Omental fat pad (tissue), 4 donors: ENCODE measurements at places on chromosomes 2 and 18.

GRCh38 chr2:103346780-103347179 lies 584.9 kb downstream of the TMEM182 start:
- no peak for DNase-seq

DNA sequence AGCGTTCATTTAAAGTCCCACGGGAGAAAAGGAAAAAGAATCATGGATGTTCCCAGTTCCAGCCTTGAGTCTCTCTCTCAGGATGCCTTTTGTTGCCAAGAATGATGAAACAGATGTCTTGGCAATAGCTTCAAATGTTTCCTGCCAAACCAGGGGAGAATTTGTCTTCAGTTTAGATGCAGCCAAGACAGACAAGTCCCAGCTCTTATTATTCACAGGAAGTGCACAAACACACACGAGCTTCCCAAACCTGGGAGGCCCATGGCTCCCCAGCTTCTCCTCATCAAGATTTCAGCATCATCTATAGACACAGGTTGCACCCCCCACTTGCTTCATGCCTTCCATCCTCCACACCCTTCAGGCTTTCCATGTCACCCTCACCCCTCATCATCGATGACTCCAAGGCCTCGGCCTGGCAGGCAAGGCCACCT lies 45.9 kb downstream of the HS1BP3 start:
- no peak for DNase-seq

- DNase-seq: peak; percentile 26
These were observed 384.5 kb downstream of the MTX2 start for GRCh38 chr2:176653479-176654443.

DNA sequence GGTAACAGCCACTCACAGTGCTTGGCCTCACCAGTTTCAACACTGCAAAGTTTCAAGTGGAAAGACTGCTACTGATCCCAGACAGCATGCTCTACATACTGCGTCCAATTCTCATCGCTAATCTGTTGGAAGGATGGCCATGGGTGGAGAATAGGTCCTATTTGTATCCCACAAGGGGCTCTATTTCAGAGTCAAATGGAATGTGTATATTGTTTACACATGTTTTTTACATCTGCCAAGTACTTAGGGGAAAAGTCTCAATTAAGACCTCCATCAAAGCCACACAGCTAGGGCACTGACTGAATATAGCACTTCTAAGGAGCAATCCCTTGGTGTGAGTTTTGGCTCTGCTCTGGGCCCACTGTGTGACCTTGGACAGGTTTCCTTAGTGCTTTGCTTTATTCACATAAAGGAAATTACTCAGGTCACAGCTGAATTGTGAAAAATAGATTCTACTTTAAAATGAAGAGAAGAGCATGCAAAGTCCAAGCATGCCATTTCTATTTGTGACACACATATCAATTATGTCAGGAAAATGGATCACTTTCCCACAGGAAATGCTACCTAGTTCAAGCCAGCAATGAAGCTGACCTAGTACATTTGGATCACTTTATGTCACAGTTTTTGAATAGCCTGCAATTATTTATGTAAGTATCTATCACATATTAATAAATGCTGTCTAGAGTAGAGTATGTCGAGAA lies 112.9 kb upstream of the STK17B start:
- no peak for DNase-seq

- no peak for DNase-seq
These were observed 115.9 kb upstream of the TWIST2 start for GRCh38 chr2:238731961-238732360.

DNA sequence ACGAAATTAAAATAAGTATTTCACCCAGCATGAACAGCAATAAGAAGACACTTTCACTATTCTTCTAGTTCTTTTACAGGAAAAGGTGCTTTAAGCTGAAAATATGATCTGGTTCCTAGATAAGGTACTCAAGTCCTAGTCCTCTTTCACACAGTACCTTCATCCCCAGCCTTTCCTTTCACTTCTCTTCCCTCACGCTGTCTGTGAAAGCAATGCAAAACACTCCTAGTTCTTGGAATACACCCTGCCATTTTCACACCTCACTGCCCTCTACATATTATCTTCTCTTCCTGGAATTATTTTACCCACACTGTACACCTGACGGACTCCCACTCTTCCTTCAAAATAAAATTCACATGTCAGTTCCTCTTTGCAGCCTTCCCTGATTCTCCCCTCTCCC lies 82.9 kb downstream of the DNAH7 start:
- no peak for DNase-seq

- no peak for DNase-seq
These were observed 85.3 kb downstream of the ACVR1 start for GRCh38 chr2:157790780-157791179.

- no peak for DNase-seq
These were observed 133.6 kb upstream of the ERBB4 start for GRCh38 chr2:212672186-212672585.

DNA sequence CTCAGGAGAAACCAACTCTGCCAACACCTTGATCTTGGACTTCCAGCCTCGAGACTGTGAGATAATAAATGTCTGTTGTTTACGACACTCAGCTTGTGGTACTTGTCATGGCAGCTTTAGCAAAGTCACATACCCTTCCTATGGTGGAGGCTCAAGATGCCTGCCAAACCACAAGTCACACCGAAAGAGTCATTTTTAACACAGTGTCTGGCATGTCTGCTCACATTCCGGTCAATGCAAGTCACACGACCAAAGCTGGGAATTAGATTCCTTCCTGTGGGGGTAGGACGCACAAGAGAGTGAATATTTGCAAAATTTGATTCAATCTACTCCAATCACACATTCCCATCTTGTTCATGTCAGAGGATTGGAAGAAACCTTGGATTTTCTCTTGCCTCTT lies 24.6 kb downstream of the KCNE4 start:
- no peak for DNase-seq

GRCh38 chr2:151922845-151923666 lies 94.8 kb upstream of the ARL5A start:
- DNase-seq: peak; percentile 47

- no peak for DNase-seq
These were observed 11.7 kb downstream of the ANO7 start for GRCh38 chr2:241199897-241200821.

DNA sequence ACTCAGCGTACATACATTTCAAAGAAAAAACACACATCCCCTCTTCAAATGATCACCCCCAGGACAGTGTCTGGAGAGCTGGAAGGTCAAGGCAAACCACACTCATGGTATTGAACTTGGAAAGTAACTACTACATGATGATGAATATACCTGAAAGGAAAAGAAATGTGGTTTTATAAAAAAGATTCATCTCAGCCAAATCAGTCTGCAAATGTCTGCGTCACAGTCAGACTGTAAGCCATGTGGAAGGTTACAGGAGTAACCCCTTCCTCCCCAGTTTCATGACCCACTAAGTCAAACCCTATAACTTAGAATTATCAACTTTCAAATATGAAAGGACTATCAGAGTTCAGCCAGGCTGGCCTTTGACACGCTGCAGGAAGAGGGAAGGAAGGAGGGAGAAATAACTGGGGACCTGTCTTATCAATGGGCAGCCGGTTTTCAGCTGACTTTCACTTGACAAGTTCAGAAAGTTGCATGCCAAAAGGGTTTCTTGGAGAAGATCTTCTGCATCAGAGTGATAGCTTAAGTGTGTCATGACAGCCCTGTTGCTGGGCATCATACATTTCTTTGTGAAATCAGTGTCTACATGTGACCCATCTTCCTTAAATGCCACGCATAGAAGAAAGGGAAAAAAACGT lies 7.0 kb upstream of the BMP10 start:
- DNase-seq: no peak

GRCh38 chr2:18378020-18378653 lies 182.3 kb downstream of the RDH14 start:
- no peak for DNase-seq
